ENCODE measurements at places on chromosomes 2 and 18.

- DNase-seq: no peak
These were observed 417.7 kb upstream of the SALL3 start for GRCh38 chr18:78561757-78562510.

- DNase-seq: peak; percentile 40
These were observed 114.8 kb downstream of the COPS8 start for GRCh38 chr2:237200462-237200861.

DNA sequence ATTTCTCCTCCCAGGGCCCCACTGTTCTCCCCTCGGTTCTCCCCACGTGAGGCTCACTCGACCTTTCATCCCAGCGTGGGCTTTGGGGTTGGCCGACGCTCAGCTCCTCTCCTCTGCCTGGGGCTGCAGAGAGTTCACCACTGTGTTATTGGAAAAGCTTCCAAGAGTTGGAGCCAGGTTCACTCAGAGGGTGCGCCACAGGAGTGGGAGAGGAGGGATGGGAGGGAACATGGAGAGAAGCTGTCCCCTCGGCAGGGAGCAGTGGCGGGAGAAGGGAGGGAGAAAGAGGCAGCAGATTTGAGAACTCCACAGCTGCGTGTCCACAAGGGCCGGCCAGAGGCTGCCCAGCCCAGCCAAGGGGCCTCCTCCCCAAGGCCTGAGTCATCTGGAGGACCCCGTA, 197.1 kb upstream of the SMAD2 start:
- no peak for DNase-seq

DNA sequence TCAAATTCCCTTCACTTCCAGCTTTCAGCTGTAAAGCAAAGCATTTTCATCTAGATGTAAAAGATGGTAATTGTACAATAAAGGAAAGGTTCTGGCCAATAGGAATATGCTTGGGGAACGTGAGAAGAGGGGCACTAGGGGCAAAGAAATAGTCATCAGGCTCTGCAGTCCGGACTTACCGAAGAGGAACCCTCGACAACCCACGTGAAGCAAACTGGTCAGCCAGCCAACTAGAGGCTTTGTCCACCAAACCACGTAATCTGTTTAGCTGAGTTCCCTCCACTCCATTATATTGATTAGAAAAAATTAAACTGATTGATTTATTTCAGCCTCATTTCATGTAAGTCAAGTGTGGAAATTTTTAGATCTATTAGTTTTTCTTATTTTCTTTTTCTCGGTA, 300.4 kb upstream of the FANCL start:
- no peak for DNase-seq

DNA sequence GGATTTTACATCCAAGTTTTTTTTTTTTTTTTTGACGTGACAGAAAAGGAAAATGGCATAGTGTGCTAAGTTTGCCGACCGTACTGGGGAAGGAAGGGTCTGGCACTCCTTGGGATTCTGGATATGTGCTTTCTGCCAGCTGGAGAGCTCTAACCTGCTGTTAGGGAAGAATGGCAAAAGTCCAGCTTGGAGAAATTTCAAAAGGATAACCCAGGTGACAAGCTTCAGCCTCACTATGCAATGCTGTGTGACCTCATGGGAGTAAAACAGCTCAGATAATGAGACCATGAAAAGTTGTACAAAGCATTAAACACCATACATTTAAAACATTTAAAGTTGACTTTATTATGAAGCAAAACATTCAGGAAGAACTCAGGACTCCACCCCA, 10.3 kb upstream of the GPR45 start:
- DNase-seq: no peak

DNA sequence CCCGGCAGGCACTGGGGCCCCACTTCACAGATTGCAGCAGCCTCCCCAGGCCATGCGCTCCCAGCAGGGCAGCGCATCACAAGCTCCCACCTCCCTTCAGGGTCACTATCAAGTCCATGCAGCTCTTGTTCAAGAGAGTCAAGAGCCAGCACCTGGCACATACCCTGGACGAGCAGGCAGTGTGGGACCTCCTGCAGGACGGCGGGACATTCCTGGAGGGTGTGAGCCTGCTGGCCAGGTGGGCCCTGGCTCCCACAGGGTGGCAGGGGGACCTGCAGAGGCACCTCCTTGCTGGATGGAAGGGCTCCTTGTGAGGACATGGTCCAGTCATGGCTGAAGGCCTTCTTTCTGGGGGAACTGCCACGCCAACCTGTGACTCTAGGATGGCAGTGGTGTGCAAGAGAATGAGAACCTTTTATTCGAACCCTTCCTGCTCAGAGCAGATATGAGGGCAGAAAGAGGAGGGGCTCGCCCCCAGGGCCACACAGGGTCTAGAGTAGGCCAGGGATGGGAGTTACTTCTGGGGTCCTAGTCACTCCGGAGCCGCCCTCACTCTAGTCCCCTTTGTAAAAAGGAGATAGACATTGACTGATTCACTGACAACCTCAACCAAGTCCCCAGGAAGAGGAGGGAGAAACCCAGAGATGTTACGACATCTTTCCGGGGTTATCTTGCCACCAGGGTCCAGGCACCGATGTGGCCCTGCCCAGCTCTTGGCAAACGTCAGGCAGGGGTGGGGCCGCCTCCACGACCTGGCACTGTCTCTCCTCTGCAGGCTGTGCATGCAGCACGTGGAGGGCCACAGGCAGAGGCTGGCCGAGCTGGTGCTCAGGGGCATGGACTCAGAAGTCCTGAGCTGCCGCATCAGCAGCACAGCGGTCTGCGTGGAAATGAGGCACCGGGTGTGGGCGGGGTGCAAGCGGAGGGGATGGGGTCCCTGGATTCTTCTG, 31.3 kb downstream of the HJURP start:
- no peak for DNase-seq

- no peak for DNase-seq
These were observed 42.5 kb downstream of the APOB start for GRCh38 chr2:21001225-21001946.

GRCh38 chr18:13643261-13643751, 83.1 kb downstream of the FAM210A start:
- DNase-seq: no peak
